ENCODE measurements at places on chromosomes 7 and 10. TPM values are rescaled to one million over a fixed set of nuclear protein-coding genes. Genes with fewer than 3 reads are reported as not detected.
A peak's percentile ranks its signal among the peaks of the same experiment; 100 is the strongest.

GRCh38 chr10:11011984-11012383 is 5.7 kb upstream of the CELF2 start:
- H3K4me3 ChIP-seq: no peak overlapping the region
- no peaks in the 10 kb centered on the region for H3K4me1 ChIP-seq
- no peaks in the 10 kb centered on the region for H3K36me3 ChIP-seq
- H3K27ac ChIP-seq: no peak overlapping the region
- no peaks in the 10 kb centered on the region for H3K27me3 ChIP-seq

UBTD1 gene
- 111 TPM for total RNA-seq

- H3K4me1 ChIP-seq: peaks cover 38% of the 10 kb centered on the region
- H3K27ac ChIP-seq: peak overlapping the region; percentile 3
- no peaks in the 10 kb centered on the region for H3K36me3 ChIP-seq
- DNase-seq: no peak
Measured at GRCh38 chr10:109971634-109972033, 36.1 kb upstream of the ADD3 start.

DNA sequence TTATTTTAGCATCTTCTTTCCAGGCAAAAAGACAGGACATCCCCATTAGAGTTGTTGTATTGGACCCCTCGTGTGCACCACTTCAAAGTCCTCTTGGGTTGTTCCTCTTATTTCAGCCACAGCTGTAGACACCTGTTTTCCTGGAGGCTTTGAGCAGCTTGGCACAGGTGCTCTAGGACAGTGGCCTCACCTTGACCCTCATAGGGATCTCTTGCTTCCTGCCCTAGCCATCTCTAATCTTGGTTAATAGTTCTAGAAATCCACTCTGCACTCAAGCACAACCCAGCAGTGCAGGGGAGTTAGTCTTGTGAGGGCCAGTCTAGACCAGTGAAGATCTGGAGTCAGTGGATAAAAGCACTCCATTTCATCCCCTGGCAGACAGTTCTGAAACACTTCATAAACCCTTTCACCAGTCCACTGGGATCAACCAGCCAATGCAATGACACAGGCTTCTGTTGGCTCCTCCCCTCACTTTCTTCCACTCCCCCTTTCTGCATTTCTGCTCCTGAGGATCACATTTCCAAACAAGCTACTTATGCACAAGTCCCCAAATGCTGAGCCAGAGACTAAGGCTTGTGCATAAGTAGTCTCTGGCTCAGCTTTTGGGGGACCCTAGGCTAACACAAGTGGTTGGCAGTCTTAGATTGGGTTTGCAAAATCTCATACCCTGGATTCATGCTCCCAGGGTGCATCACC is 131.5 kb upstream of the LAMB4 start:
- H3K4me1 ChIP-seq: no peaks in the 10 kb centered on the region
- H3K27me3 ChIP-seq: no peaks in the 10 kb centered on the region
- H3K27ac ChIP-seq: no peak overlapping the region
- DNase-seq: no peak

ELN gene
- total RNA-seq: 35.2 TPM

DNA sequence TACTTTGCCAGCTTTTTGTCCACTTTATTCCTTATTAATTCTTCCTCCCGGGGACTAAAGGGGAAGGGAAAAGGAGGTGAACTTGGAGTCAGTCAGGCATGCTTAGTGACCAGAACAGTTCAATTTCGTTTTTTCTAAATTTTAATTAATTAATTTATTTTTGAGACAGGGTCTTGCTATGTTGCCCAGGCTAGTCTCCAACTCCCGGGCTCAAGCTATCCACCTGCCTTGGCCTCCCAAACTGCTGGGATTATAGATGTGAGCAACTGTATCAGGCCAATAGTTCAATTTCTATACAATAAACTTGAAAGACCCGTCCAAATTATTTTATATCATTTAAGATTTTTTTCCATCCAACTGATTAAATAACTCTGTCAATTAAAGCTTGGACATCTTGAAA is 1.3 kb upstream of the SLF2 start:
- H3K4me1 ChIP-seq: peaks cover 50% of the 10 kb centered on the region
- DNase-seq: no peak
- no peak overlapping the region for H3K4me3 ChIP-seq
- H3K27ac ChIP-seq: peak overlapping the region; percentile 93
- no peaks in the 10 kb centered on the region for H3K27me3 ChIP-seq
- no peaks in the 10 kb centered on the region for H3K36me3 ChIP-seq

DNA sequence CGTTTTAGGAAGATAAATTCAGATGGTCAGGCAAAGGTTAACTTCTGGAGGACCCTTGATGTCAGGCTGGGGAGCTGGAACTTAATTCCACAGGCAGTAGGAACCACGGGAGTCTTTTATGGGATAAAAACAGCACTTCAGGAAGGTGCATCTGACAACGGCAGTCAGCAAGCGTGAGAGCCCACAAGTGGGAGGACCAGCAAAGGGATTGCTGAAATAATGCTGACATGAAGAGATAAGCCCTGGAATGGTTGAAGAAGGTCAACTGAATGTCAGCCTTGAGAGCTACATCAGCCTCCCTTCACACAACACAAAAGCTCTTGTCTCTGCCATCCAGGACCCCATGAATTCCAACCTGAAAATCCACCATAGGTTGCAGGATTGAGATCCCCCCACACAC is 138.8 kb downstream of the SORCS1 start:
- no peak overlapping the region for H3K4me3 ChIP-seq
- no peaks in the 10 kb centered on the region for H3K36me3 ChIP-seq
- no peaks in the 10 kb centered on the region for H3K4me1 ChIP-seq
- H3K27ac ChIP-seq: no peak overlapping the region

GRCh38 chr7:50923476-50923875 is 140.8 kb upstream of the GRB10 start:
- H3K27ac ChIP-seq: no peak overlapping the region
- no peaks in the 10 kb centered on the region for H3K27me3 ChIP-seq
- H3K4me3 ChIP-seq: no peak overlapping the region
- DNase-seq: no peak
- H3K4me1 ChIP-seq: no peaks in the 10 kb centered on the region
- no peaks in the 10 kb centered on the region for H3K36me3 ChIP-seq

PLEKHS1 gene
- total RNA-seq: 0.31 TPM

DNA sequence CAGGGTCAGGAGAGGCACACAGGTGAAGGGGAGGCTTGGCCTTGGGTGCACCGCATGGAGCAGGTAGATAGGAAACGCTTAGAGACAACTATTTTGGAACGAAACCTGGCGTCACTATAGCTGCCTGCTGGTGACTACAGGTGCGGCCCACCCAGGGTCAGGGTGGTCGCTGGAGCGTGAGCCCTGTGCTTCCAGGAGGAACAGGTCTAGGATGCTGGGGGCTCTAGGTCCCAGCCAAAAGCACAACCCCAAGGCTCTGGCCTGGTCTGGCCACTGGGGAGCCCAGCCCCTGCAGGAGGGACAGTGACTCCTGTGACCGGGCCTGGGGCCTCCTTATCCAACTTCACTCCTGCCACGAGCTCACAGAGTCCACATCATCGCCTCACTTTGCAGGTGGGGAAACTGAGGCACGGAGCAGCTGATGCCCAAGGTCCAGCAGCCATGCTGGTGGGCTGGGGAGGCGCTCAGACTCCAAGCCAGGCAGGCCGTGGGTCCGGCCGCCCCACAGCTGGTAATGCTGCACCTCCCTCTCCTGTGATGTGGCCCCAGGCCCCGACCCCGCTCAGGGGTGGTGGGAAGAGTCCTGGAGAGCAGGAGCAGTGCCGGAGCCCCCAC is 9.0 kb downstream of the LFNG start:
- no peaks in the 10 kb centered on the region for H3K27me3 ChIP-seq
- no peaks in the 10 kb centered on the region for H3K36me3 ChIP-seq
- H3K27ac ChIP-seq: no peak overlapping the region
- DNase-seq: no peak
- H3K4me1 ChIP-seq: peaks cover 24% of the 10 kb centered on the region

CCL24 gene
- total RNA-seq: not detected

- H3K4me1 ChIP-seq: no peaks in the 10 kb centered on the region
- H3K27ac ChIP-seq: no peak overlapping the region
- no peak overlapping the region for H3K4me3 ChIP-seq
- no peaks in the 10 kb centered on the region for H3K36me3 ChIP-seq
- DNase-seq: no peak
- H3K27me3 ChIP-seq: no peaks in the 10 kb centered on the region
Measured at GRCh38 chr7:7292085-7292484, 109.7 kb downstream of the C1GALT1 start.

DNA sequence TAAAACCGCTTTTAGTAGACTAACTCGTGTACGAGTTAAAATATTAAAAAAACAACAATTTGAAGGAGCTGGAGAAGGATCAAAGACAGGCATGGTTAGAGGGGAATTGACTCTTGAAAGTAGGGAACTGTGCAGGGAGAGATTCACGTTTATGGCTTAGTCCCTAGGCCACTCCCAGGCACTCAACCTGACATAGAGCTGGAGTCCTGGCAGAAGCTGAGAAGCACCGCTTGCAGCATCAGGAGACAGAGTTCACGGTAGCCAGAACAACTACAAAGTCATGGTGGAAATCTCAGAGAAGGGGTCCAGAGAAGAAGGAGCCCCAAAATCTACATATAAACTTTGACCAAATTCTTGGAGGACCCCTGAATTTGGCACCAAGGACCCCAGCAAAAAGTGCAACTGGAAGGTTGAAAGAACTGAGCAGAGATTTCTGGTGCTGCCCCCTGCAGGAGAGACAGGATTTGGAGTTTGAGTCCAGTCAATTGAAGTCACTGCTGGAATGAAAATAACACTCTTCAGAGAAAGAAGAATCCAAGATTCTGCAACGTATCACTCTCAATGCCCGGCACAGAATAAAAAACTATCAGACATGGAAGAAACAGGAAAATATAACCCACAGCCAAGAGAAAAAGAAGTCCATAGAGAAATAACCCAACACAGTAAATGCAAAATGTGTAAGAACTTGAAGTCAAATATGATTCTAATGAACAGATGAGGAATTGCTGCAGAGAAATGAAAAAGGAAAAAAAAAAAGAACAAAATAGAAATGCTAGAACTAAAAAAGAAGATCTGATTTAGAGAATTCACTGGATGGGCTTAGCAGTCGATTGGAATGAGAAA is 493.3 kb upstream of the PODXL start:
- H3K36me3 ChIP-seq: no peaks in the 10 kb centered on the region
- no peaks in the 10 kb centered on the region for H3K27me3 ChIP-seq
- no peak overlapping the region for H3K27ac ChIP-seq
- DNase-seq: peak; percentile 77
- H3K4me3 ChIP-seq: no peak overlapping the region
- no peaks in the 10 kb centered on the region for H3K4me1 ChIP-seq

HOXA4 gene
- 1.7 TPM for total RNA-seq

DNA sequence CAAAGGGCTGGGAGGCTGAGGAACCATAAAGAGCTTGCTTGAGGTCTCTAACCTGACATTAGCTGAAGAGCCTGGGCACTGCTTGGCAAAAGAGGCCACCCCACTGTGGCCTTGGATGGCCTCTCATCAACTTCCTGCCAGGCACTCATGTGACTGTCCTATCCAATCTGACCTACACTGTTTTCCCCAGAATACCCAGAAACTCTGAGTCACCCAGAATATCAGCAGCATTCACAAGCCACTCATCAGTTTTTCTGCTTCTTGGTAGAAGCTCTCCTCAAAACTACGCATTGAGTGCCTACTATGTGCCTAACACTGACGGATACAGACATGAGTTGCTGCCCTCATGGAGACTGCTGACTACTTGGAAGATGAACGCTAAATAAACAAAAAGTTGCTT is 4.1 kb upstream of the NT5C2 start:
- H3K27ac ChIP-seq: peak overlapping the region; percentile 27
- DNase-seq: peak; percentile 76
- peaks cover 26% of the 10 kb centered on the region for H3K4me1 ChIP-seq
- H3K27me3 ChIP-seq: no peaks in the 10 kb centered on the region
- H3K36me3 ChIP-seq: no peaks in the 10 kb centered on the region

DNA sequence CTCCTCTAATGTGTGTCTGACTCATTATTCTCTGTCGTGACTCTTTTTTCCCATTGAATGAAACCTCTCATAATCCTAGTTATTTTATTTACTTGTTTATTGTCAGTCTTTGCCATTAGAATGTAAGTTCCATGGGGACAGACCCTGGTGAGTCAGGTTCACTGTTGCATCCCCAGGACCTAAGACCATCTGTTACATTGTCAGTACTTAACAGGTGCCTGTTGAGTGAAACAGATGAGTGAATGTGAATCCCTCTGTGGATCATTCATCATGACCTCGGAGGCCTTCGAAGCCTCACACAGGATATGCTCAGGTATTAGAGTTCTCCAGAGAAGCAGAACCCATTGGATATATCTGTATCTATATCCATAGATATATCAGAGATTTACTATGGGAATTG is 120.1 kb downstream of the PFKFB3 start:
- H3K27me3 ChIP-seq: no peaks in the 10 kb centered on the region
- no peak overlapping the region for H3K4me3 ChIP-seq

ADRA2A gene
- total RNA-seq: 6.9 TPM

- no peak for DNase-seq
- H3K4me3 ChIP-seq: no peak overlapping the region
- peaks cover 4% of the 10 kb centered on the region for H3K4me1 ChIP-seq
- H3K27me3 ChIP-seq: no peaks in the 10 kb centered on the region
- H3K27ac ChIP-seq: no peak overlapping the region
Measured at GRCh38 chr10:119364645-119365600, 157.6 kb downstream of the GRK5 start.

YWHAG gene
- 80.2 TPM for total RNA-seq

- no peak overlapping the region for H3K4me3 ChIP-seq
- no peak overlapping the region for H3K27ac ChIP-seq
- H3K36me3 ChIP-seq: no peaks in the 10 kb centered on the region
- H3K27me3 ChIP-seq: no peaks in the 10 kb centered on the region
- DNase-seq: no peak
- no peaks in the 10 kb centered on the region for H3K4me1 ChIP-seq
Measured at GRCh38 chr10:111131168-111131799, 54.5 kb downstream of the ADRA2A start.

DNA sequence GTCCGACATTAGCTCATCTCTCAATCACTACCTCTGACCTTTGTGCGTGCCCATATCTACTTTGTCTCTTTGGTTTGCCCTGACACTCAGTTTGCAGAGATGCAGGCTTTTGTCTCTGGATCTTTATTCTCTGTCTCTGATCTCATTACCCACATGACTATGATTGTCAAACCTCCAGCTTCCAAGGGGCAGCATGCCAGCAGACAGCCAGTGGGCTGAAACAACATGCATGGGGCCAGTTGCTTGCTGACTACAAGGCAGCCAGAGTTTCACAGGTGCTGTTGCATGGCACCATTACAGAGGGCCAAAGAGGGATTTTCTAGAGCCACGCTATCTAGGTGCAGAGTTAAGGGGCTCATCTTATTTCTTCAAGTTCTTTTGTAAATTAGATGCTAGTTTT is 146.2 kb downstream of the SPAG6 start:
- DNase-seq: no peak
- H3K4me3 ChIP-seq: no peak overlapping the region
- H3K27me3 ChIP-seq: no peaks in the 10 kb centered on the region
- H3K27ac ChIP-seq: no peak overlapping the region
- no peaks in the 10 kb centered on the region for H3K4me1 ChIP-seq

Measured in testis (tissue), 5 donors.